ENCODE measurements at places on chromosomes 1 and 21.

DNA sequence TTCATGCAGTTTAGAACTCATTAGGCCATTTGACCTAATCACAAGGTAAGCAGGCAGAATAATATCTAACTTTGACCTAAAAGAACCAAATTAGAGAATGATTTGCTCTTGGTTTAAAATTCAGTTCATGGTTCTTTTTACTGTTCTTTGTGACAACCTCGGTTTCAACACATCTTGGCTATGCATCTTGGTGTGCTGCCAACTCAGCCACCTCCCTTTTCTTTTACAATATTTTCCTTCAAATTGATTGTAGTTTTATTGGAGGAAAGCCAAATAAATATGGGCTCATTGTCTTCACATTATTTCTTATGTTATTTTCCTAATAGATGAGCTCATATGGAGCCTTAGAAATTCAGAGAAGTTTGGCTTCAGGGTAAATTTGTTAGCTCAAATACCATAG, 338.3 kb downstream of the SIPA1L2 start:
- DNase-seq, result peak; percentile 40

DNA sequence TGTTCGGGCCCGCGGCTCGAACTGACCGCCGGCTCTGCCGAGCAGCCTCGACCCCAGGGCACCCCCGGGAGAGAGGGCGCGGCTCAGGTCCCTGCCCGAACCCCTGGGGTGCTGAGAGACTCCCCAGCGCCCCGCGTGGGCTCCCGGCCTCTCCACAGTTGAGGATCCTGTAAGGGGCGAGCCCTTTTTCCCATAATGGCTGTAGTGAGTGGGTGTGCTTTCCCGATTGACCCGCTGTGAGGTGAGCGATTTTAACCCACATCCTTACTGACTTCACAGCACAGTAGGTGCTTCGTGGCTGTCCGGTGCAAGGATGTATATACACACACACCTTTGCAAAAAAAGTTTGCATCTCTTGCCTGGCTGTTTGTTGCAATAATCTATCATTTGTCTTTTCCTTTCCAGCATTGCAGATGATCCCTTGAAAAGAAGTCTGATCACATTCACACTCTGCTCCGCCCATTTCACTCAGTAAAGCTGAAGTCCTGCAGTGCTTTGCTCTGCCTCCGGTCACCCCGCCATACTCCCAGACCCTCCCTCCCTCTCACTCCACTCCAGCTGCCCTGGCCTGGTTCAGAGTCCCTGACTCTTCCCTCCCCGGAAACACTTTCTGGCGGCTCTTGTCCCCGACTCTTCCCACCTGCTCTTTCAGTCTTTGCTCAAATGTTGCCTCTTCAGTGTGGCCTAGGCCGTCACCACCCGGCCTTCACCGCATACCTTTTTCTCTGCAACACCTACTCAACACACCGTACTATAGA, 955 bp upstream of the UBE2G2 start:
- no peak for DNase-seq

DNA sequence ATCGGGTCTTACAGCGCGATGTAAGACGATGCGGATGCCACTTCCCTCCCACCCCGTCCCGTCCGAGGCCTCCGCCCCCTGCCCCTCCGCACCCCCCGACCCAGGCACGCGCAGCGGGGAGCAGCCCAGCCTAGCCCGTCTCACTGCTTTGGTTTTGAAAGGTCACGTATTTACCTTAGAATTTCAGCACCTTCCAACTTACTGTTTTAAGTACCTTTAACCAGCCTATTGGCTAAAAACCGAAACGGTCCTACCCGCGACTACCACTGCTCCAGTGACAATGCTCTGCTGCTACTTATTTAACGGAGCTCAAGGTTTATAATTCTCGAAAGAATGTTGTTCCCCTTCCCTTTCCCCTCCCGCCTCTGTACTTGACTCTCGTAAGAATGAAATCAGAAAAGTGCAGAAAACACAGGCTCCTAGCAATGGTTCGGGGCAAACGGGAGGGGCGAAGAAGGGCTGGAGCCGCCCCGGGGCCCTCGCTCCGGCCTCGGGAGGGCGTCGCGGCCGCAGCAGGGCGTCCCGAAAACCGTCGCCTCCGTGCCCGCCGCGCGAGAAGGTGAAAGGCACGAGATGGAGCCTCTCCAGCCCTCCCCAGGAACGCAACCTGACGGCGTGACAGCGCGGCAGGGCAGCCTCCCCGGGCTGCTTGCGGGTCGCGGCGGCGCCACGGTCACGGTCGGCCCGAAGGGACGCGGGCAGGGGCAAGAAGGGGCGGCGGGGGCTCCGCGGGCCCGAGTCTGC, 667 bp downstream of the TMEM50B start:
- peak; percentile 29 for DNase-seq

GRCh38 chr1:55632058-55632457, 416.9 kb upstream of the USP24 start:
- no peak for DNase-seq

GRCh38 chr21:34299168-34299539, 64.7 kb upstream of the KCNE2 start:
- DNase-seq, result no peak

DNA sequence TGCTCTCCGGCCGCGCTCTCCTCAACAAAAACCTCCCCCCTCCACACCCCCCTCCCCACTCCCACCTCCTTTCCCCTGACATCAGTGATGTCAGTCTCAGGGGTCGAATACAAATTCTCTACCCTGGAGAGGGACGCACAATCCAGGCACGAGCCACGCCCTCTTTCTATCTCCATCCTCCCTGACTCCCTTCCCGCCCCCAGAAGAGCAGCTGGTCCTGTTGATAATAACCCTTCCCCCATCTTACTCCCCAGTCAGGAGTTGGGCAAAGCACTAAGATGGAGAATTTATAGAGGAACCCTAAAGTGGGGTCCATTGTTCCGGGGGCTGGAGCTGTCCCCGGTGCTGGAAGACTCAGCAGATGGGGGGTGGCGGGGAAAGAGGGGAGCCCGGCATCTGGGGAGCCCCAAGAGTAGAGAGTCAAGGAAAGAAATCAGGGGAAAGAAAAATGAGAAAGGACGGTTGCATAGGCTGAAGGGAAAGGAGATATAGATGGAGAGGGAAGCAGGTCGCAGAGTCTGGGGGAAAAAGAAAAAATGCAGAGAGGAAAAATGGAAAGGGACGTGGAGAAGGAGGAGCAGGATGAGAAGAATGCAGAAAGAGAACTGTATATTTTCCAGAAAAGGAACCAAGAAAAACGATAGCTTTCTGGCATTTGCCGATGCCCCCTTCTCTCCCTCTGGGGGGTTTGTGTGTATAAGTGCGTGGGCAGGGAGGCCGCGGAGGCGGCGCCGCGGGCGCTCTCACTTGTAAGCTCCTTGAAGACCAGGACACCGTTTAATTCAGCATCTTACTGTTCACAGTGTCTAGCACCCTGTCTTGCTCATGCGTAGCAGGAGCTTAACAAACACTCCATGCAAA, at the start of gene CELF3:
TSS of gene CELF3 (minus strand) at position 33 of the 861 bp plus-strand sequence. CDS start 783 bp downstream, outside the sequence.
- DNase-seq, result no peak

GRCh38 chr1:227732586-227733308, 2.4 kb downstream of the JMJD4 start:
- no peak for DNase-seq

- no peak for DNase-seq
These were observed 249.4 kb downstream of the DYRK1A start for GRCh38 chr21:37615962-37616361.
